ENCODE measurements at places on chromosomes 13 and 19. TPM values are rescaled to one million over a fixed set of nuclear protein-coding genes. Genes with fewer than 3 reads are reported as not detected.

EXOC3L2 gene
- 1.3 TPM for total RNA-seq

CYP2A6 gene
- not detected for total RNA-seq

IGFL1 gene
- not detected for total RNA-seq

SIGLEC5 gene
- not detected for total RNA-seq

KIR3DL3 gene
- not detected for total RNA-seq

Data from dermis lymphatic vessel endothelial cell (primary cell).